Astrocyte (in vitro differentiated cells and primary cell): ENCODE measurements at places on chromosomes 6 and 20. TPM values are rescaled to one million over a fixed set of nuclear protein-coding genes. Genes with fewer than 3 reads are reported as not detected.
A peak's percentile ranks its signal among the peaks of the same experiment; 100 is the strongest.

DNA sequence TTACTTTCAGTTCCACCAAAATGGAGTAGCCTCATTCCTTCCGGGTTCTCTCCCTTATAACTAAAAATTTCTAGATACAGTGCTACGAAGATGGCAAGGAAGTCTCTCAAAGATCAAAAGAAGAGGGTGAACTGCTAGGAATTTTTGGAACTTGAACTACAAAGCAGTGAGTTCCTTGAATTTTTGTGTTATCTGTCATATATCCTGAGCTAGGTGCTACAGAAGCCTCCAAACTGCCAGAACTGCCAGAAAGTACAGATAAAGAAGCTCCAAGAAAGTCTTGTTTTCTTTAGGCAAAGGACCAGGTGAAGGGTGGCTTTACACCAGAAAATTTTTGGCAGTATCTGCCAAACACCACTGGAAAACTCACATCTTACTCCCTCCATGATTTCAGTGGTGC is 218.8 kb upstream of the FLRT3 start:
- no peak overlapping the region for H3K4me3 ChIP-seq
- H3K4me1 ChIP-seq = no peaks in the 10 kb centered on the region
- H3K27ac ChIP-seq = no peak overlapping the region
- no peak for DNase-seq
- no peaks in the 10 kb centered on the region for H3K36me3 ChIP-seq
- no peaks in the 10 kb centered on the region for H3K27me3 ChIP-seq

DNA sequence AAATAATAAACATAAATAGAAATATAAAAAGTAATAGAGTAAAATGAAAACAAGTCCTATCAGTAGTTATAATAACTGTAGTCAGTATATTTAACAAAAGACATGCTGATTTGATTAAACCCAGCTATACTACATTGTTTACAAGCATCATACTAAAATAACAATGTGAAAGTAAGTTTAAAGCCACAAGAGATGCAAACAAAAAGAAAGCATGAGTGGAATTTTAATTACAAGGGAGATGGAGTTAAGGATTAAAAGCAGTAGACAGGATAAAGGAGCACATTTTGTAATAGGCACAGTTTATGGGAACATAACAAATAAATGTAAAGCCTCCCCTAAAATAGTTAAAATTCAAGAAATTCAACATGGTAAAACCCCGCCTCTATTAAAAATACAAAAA is 41.5 kb downstream of the SENP6 start:
- H3K4me1 ChIP-seq = no peaks in the 10 kb centered on the region
- H3K36me3 ChIP-seq = peaks cover 22% of the 10 kb centered on the region
- no peaks in the 10 kb centered on the region for H3K27me3 ChIP-seq
- no peak overlapping the region for H3K4me3 ChIP-seq

GRCh38 chr6:46293641-46294316 is 123.0 kb upstream of the ENPP5 start:
- no peak for DNase-seq
- H3K4me1 ChIP-seq = no peaks in the 10 kb centered on the region
- no peak overlapping the region for H3K4me3 ChIP-seq
- H3K27ac ChIP-seq = no peak overlapping the region

GRCh38 chr6:44100088-44100550 is 27.1 kb downstream of the MRPL14 start:
- peaks cover 3% of the 10 kb centered on the region for H3K36me3 ChIP-seq
- H3K4me1 ChIP-seq = no peaks in the 10 kb centered on the region
- no peak overlapping the region for H3K4me3 ChIP-seq
- no peak for DNase-seq
- no peaks in the 10 kb centered on the region for H3K27me3 ChIP-seq

DNA sequence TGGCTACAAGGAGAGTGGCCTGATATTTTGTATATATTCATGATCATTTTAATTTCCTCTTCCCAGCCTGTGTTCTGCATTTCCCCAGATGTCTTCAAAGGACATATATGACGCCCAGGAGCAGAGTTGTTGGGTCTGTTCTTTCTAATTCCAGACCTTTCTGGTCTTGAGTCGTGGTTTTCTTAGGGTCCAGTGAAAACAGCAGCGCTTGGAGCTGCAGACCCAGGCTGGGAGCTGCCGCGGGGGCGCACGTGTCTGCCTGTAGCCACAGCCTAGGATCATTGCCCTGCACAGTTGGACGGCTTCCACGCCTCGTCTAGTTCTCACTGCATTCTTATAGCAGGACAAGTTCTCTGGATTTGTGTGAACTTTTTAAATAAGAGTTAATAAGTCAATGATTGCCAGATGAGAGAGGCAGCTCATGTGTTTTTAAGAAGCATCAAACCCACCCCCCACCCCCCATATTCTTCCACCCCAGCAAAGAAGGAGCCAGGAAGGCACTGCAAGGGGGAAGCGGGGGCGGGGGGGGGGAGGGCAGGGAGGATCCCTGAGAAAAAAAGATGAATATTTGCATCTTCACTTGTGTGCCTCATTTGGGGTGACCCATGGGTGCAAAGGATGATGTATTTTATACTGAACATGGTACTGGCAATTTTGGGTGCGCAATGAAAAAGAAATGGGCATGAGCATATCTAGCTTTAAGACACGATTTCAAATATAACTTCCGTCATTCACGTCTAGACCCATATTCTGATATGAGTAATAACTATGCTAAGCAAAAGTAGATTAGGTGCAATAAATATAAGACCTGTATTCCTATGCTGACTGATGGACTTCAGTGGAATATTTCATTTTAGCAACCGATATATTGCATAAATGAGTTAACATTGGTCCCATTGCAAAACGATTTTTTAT is 160.0 kb downstream of the TBXT start:
- no peaks in the 10 kb centered on the region for H3K36me3 ChIP-seq
- peak overlapping the region; percentile 70 for H3K4me3 ChIP-seq
- no peaks in the 10 kb centered on the region for H3K27me3 ChIP-seq
- DNase-seq = peak; percentile 80
- H3K27ac ChIP-seq = no peak overlapping the region

DNA sequence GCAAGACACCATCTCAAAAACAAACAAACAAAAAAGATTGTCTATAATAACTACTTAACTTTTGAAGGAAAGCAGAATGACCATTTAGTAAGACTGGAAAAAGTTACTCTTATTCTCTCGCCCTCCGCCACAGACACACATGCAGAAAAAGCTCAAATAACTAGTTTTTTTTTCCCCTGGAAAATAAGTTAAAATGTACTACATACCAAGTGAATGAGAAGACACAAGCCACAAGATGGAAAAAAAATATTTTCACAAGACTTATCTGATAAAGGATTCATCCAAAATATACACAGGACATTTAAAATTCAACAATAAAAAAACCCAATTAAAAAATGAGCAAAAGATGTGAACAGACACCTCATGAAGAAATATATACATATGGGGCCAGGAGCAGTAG is 31.9 kb downstream of the NUDT3 start:
- H3K4me1 ChIP-seq = peaks cover 34% of the 10 kb centered on the region
- peak overlapping the region; percentile 15 for H3K4me3 ChIP-seq
- peak overlapping the region; percentile 62 for H3K27ac ChIP-seq
- peak; percentile 84 for DNase-seq
- no peaks in the 10 kb centered on the region for H3K36me3 ChIP-seq

DNA sequence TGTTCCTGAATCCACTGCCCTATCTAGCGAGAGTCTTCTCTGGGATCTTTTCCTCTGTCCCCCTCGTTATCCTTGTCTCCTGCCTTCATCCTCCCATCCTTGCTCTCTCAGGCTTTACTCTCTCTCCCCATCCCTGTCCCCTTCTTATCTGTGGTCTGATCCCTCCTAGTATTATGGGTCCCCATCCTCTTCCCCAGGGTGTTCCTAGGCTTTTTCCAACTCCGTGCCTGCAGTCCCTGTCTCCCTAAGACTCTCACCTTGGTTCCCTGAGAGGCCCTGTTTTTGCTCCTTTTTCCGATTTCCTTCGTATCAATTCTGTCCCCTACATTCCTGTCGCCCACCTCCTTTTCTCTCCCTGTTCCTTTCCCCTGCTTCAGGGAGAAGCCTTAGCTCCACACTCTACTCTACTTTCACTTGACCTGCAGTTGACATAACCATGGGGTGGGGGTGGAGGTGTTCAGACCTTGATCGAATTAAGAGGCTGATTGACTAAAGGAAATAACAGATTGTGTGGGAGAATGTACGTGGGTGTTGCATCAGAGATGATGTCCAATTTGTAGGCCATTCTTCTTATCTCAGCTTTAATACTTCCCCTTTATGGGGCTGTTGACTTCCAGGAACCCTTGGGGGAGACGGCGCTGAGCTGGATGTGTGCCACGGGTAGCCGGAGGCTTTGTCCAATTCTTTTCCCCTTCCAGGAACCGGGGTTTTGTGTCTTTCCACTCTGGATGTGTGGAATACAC is 905 bp downstream of the PPARD start:
- peaks cover 8% of the 10 kb centered on the region for H3K36me3 ChIP-seq
- peaks cover 17% of the 10 kb centered on the region for H3K4me1 ChIP-seq
- peak; percentile 47 for DNase-seq
- H3K27ac ChIP-seq = peak overlapping the region; percentile 69

The PLCB1 gene
- 10.7 and 11.0 TPM in 2 replicates for total RNA-seq

- H3K4me1 ChIP-seq = no peaks in the 10 kb centered on the region
- H3K27ac ChIP-seq = no peak overlapping the region
- H3K36me3 ChIP-seq = no peaks in the 10 kb centered on the region
- no peak overlapping the region for H3K4me3 ChIP-seq
- H3K27me3 ChIP-seq = no peaks in the 10 kb centered on the region
Measured at GRCh38 chr6:4655196-4656025, 120.8 kb upstream of the CDYL start.

DNA sequence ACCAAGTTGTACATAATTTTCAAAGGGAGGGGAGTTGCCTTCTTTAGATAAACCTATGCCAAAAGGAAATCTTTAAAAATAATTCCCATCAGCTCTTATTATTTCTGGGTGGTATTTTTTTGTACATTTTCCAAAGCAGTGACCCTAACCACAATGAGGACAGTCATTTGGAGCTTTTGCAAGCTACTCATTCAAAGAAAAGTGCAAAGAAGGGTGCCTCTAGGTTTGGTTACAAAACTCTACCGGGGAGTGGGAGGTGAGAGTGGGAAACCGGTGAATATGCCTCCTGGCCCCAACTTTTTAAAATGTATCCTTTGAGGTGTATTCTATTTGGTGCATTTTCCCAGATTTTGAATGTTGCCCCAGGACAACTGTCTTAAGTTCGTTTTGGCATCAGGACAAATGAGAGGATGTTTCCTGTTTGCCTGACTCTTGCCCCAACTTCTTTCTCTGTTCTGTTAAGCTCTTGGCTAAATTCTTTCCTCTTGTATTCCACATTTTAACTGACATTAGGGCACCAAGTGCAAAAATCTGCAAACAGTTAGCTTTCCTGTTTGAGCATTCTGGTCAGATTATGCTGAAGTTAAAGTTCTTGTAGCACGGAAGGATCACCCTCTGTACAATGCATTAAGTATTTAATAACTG is 78.9 kb downstream of the SLX4IP start:
- no peak overlapping the region for H3K27ac ChIP-seq
- H3K36me3 ChIP-seq = no peaks in the 10 kb centered on the region
- no peaks in the 10 kb centered on the region for H3K27me3 ChIP-seq
- H3K4me3 ChIP-seq = no peak overlapping the region

- no peaks in the 10 kb centered on the region for H3K4me1 ChIP-seq
- no peak overlapping the region for H3K27ac ChIP-seq
- no peaks in the 10 kb centered on the region for H3K36me3 ChIP-seq
Measured at GRCh38 chr20:33348136-33348937, 53.0 kb downstream of the CDK5RAP1 start.

- no peak overlapping the region for H3K4me3 ChIP-seq
- no peak overlapping the region for H3K27ac ChIP-seq
- no peaks in the 10 kb centered on the region for H3K4me1 ChIP-seq
- no peaks in the 10 kb centered on the region for H3K27me3 ChIP-seq
- DNase-seq = no peak
- H3K36me3 ChIP-seq = no peaks in the 10 kb centered on the region
Measured at GRCh38 chr6:299104-299980, 7.1 kb downstream of the DUSP22 start.

DNA sequence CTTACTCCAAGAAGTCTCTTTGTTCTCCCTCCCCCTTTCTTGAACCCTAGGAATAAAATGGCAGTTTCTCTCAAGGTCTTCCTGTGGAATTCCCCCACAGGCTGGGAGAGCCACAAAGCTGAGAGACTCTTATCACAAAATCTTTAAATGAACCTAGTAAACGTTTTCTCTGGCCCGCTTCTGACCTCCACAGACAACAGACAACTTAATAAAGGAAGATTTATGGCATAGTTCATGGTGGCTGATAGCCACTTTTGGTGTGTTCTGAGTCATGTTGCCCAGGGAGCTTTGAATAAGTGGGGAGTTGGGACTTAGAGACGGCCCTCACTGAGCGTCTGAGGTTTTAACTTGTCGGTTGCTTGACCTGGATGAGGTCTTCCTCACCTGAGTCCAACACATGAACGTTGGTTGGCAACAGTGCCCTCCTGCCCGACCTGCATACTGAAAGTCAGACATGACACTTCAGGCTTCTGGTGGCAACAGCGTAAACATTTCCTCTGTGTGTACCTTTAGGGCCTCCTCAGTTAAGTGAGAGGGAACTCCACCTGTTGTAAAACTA is 124.1 kb downstream of the FOXO3 start:
- peaks cover 3% of the 10 kb centered on the region for H3K36me3 ChIP-seq
- H3K27ac ChIP-seq = no peak overlapping the region
- H3K27me3 ChIP-seq = no peaks in the 10 kb centered on the region
- peak; percentile 83 for DNase-seq

The TMEM200A gene
- 14.9 and 17.3 TPM in 2 replicates for total RNA-seq

- H3K4me1 ChIP-seq = no peaks in the 10 kb centered on the region
- H3K4me3 ChIP-seq = no peak overlapping the region
- H3K27ac ChIP-seq = no peak overlapping the region
- H3K36me3 ChIP-seq = no peaks in the 10 kb centered on the region
Measured at GRCh38 chr6:6178795-6179194, 141.7 kb downstream of the F13A1 start.

The HSF2 gene
- total RNA-seq = 9.2 and 9.3 TPM in 2 replicates

DNA sequence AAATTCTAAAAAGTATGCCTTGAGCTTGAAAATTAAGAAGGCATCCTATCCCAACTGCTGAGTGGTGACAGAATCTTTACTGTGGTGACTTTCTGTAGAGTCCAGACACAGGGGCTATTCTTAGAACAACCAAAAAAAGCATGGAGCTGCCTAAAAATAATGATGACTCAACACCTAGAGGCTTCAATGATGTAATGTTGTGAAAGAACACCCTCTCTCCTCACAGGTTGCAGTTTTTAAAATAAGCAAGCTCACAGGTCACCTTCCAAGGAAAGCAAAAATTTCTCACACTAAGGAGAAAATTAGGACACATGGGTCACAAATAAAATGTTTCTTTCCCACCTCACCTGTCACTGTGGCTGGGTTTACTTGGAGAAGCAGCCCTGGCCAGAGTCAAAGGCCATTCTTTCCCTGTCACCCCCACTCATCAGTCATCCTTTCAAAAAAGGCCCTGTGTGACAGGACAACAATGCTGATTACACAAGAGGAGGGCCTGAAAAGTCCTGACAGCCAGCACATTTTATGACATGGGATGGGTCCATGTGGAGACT is 53.5 kb downstream of the RCAN2 start:
- peak; percentile 7 for DNase-seq
- no peak overlapping the region for H3K27ac ChIP-seq
- H3K27me3 ChIP-seq = peaks cover 2% of the 10 kb centered on the region

The ARMH2 gene
- total RNA-seq = not detected in 2 replicates

The CALHM4 gene
- 0.20 TPM in 1 of 2 replicates, not detected in the other for total RNA-seq
